Liver (tissue), 10 donors: ENCODE measurements at places on chromosomes 6 and 20. TPM values are rescaled to one million over a fixed set of nuclear protein-coding genes. Genes with fewer than 3 reads are reported as not detected.

Gene BMP7
- polyA plus RNA-seq: not detected

Gene KCNQ2
- not detected for polyA plus RNA-seq

Gene SRC
- polyA plus RNA-seq: 3.7 TPM

Gene MPC1
- polyA plus RNA-seq: 478 TPM

Gene RIN2
- 3.4 TPM for polyA plus RNA-seq

Gene ANGPT4
- 0.07 TPM for polyA plus RNA-seq

Gene CST5
- polyA plus RNA-seq: not detected

Gene PRL
- polyA plus RNA-seq: not detected

Gene BNIP5
- polyA plus RNA-seq: not detected

Gene GNAS-AS1
- 0.09 TPM for polyA plus RNA-seq

Gene LY6G6F
- polyA plus RNA-seq: not detected

Gene EDN3
- not detected for polyA plus RNA-seq

Gene EYS
- 0.63 TPM for polyA plus RNA-seq

Gene SCAF8
- 6.1 TPM for polyA plus RNA-seq

Gene HLA-DQB2
- polyA plus RNA-seq: 0.32 TPM

Gene HMGN4
- 9.9 TPM for polyA plus RNA-seq

Gene BLCAP
- 72.0 TPM for polyA plus RNA-seq

Gene CPXM1
- 0.10 TPM for polyA plus RNA-seq

Gene TBX18
- polyA plus RNA-seq: 0.10 TPM

Gene ZC2HC1B
- polyA plus RNA-seq: not detected

Gene CAGE1
- not detected for polyA plus RNA-seq

Gene XPO5
- polyA plus RNA-seq: 6.8 TPM
